Activated CD4-positive, alpha-beta memory T cell treated with anti-CD3 and anti-CD28 coated beads, Interleukin-2, amount 10 ng/mL, durations not matched to agents 7 days and 5 days (primary cell): ENCODE measurements at places on chromosomes 11 and 22.

DNA sequence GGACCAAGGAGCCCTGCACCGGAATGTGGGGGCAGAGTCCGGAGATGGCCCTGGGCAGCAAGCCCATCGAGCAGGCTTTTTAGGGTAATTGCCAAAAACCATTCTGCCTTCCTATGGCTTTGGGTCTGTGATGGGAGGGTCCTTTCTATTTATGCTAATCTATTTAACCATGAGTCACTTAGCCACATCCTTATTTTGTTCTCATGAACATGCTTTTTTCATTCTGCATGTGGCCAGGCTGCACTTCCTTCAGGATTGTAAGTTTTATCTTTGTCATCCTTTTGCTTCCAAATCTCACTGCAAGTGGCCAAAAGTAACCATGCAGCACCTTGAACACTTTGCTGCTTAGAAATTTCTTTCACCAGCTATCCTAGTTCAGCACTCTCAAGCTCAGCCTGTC is 88.3 kb downstream of the EFCAB6 start:
- no peak for DNase-seq

DNA sequence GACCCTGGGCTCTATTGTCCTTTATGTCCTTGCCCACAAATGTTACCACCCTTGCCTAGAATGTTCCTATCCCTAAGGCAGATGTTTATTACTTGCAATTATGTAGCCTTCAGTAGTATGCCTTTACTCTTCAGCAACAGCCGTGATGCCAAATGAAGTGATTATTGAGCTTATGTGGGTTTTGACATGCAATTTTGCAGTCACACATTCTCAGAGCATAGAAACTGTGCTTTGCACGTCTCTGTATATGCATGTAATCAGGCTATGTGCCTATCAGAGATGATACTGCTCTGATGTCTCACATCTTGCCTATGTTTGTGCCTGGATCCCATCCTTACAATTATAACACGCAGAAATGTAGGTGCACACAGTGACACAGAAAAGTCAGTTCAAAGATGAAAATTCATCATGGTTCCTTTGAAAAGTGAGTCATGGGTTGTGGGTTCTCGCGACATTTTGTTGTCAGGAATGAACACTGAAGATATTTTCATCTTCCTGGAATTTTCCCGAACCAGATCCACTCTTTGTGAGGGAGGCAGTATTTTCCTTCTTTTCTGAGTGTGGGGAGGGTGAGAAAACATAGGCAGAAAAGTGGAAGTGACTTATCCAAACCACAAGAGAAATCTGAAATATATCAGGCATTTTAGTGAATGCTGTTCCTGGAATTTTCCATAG is 81.1 kb downstream of the BMAL1 start:
- no peak for DNase-seq

DNA sequence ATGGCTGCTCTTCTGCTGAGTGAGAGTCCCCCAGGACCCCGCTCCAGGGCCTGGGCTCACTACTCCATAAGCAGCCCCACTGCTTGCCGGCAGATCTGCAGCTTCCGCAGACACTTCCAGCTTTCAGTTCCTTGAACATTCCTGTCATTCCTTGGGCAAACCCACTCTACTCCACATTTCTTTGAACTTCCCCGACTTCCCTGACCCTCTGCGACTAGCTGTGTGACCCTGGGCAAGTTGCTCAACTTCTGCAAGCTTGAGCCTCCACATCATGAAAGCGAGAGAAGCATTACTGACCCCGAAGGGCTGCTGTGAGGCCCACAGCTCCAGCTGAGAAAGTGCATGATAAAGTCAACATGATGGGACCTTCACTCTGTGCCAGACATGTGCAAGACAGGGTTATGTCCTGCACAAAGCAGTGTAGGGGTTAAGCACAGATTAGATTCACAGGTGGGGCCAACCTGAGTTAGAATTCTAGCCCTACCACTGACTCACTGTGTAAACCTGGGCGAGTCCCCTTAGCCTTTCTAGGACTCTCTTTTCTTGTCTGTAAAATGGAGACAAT is 51.8 kb downstream of the THAP12 start:
- DNase-seq, result no peak

- no peak for DNase-seq
These were observed 19.7 kb downstream of the UVRAG start for GRCh38 chr11:75834728-75835127.

- no peak for DNase-seq
These were observed 65.3 kb downstream of the ST3GAL4 start for GRCh38 chr11:126420698-126421256.

DNA sequence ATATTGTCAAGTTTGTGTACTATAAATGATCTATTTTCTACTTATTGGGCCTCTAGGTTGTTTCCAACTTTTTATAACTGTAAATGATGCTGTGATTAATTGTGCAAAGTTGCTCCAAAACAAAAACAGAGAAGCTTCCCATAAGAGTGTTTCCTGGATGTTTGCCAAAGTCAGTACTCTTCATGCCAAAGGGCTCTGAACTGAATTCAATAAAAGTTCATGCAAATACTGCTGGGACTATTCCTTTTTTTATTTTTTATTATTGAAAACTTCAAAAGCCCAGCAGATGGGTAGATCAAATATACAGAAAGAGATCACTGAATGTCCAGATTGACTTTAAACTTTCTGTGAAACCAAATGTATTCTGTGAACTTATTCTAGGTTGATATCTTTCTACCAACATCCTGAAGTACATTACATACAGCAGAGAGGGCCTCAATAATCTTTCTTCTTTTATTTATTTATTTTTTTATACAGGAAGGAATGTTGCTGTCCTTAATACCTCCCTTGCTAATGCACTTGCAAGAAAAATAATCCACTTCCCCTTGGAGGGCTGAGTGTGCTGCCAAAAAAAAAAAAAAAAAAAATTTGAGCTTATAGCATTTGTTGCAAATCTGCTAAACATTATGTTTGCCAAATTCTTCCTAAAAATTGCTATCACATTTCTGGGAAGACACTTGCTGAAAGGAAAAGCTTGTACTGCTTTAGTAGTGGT is 53.0 kb downstream of the CTSC start:
- no peak for DNase-seq

DNA sequence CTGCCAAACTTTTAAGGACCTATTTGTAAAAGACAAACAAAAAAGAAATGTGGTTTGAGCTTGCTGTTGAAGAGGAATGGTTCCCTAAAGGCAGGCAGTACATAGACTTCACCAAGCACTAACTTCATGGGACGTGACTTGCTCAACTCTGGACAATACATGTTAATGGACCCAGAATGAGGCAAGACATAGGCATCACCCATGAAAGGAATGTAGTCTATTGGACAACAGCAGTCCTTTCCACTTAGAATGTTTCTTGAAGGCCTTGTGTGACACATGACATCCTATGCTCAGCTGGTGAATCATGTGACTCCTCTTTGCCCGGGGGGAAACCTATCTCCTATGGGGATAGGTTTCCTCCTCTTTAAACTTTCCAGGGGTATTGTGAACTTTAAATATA is 246.4 kb upstream of the BLID start:
- DNase-seq, result no peak

DNA sequence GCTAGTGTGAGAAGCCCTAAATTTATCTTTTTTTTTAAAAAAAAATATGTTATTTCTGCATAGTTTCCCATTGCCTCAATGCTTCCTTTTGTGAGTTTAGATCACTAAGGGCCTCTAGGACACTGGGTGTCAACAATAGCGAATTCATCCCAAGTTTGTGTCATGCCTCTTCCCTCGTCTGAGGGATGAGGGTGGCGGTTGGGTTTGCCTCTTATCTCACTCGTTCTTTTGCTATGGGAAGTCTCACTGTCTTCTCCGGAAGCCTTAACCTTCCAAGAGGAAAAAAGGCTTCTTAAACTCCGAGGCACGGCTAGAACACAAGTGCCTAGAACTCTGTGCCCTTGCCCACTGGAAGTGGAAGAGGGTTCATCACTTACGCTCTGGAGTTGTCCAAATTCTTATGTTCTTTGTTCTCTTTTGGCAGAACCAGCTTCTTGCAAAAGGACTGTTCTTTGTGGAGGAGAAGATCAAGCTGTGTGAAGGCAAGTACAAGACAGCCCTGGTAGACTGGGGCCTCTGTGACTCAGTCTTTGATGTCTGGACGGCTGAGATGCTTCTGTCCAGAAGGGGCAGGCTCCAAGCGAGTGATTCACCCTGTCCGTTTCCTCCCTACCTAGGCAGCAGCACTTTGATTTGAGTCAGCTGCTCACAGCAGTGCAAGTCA is 78.5 kb downstream of the TRAF6 start:
- DNase-seq, result peak; percentile 58

GRCh38 chr11:67323526-67323925 is 20.2 kb downstream of the SSH3 start:
- DNase-seq, result no peak

DNA sequence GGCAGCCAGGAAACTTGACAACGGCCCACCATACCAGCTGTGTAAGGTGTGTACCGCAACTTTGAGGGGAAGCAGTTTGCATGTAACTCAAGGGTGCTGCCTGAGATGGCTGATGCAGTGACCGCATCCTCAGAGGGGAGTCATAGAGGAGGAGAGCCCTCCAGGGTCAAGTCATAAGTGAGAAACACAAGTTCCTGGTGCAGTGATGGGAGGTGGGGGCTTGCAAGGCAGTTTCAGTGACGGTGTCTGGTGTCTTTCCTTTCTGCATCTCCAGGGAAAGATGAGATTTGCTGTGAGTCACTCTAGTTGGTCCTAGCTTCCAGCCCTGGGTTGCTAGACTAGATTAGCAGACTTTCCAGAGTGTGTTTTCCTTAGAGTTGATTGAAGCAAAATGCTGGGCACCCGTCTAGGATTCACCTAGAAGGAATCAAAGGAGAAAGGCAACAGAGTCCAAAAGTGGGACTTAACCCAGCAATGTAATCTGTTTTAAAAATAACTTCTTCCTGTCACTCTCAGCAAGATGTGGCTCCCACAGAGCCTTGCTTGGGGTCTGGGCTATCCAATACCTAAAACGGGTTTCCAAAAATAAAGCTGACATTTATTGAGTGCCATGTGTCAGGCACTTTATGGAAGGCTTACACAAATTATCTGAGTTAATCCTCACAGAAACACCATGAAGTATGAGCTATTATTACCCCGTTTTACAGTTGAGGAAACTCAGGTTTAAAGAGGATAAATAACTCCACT is 265.4 kb upstream of the PLET1 start:
- DNase-seq, result no peak

- DNase-seq, result no peak
These were observed 26.7 kb downstream of the IRAG1 start for GRCh38 chr11:10666556-10667520.

GRCh38 chr22:21446827-21447690 is 20.1 kb upstream of the TMEM191C start:
- peak; percentile 5 for DNase-seq

- DNase-seq, result no peak
These were observed 46.3 kb upstream of the RAPSN start for GRCh38 chr11:47495011-47495855.

- no peak for DNase-seq
These were observed 11.8 kb downstream of the MAPK1 start for GRCh38 chr22:21855676-21856075.

GRCh38 chr22:19201869-19202798 is 23.6 kb upstream of the SLC25A1 start:
- no peak for DNase-seq

DNA sequence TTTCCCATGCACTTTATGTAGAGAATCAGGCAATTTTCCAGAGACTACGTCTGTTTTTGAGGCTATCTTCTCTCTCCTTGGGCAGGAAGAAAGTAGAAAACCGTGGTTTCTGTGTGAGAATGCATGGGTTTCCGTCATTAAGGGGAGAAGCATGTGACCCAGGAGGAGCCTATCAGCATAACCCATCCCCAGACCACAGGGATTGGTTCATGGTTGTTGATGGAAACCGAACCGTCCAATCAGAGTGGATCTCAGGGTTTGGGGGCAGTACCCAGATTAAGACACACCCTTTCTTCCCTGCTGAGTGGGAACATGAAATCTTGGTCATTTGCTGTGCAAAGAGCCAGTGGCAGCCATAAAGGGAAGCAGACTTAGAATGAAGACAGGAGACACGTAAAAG is 517.8 kb downstream of the MN1 start:
- DNase-seq, result no peak

- no peak for DNase-seq
These were observed 96.7 kb downstream of the SYN3 start for GRCh38 chr22:32961497-32961896.

GRCh38 chr11:95790933-95791708 is 823 bp downstream of the CEP57 start:
- peak; percentile 72 for DNase-seq

DNA sequence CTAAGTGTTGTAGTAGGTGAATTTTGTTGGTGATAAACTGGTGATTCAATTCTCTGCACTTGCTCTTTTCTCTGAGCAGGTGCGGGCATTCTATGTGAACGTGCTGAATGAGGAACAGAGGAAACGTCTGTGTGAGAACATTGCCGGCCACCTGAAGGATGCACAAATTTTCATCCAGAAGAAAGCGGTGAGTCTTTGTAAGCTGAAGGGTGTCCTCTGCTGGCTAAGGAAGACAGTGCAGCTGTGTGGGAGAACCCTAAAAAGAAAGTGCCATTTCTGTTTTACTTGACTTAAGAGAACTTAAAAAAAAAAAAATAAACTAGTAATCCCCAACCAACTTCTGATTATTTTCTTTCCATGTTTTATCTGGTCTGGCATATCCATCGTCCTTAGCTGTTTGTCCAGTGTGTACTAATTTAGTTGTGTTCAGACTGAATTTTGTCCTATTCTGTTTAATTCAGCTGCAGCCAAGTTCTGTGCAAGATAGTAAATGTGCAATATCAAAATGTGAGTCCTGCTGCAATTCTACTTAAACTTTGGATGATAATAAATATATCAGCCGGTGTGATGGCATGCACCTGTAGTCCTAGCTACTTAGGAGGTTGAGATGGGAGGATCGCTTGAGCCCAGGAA is 29.6 kb downstream of the CAT start:
- peak; percentile 56 for DNase-seq

DNA sequence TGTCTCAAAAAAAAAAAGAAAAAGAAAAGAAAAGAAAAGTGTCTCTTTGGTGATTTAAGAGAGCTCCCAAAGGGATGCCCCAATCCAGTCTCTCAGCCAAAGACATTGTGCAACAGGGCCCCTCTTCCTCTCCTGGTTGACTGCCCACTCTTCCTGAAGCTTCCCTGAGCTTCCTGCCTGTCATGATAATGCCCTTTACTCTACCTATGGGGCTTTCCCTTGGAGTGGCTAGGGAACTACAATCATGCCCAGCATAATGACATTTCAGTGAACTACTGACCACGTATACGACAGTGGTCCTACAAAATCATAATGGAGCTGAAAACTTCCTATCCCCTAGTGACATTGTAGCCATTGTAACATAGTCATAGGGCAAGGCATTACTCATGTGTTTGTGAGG is 118.0 kb downstream of the RASSF10 start:
- no peak for DNase-seq

- DNase-seq, result no peak
These were observed 238.4 kb upstream of the DDI1 start for GRCh38 chr11:103798026-103798425.
